ENCODE measurements at places on chromosomes 5 and 9. TPM values are rescaled to one million over a fixed set of nuclear protein-coding genes. Genes with fewer than 3 reads are reported as not detected.

The MYOT gene
- total RNA-seq = not detected

The CTSV gene
- 1.9 TPM for total RNA-seq

The FOXD4L3 gene
- not detected for total RNA-seq

The PCDHB9 gene
- total RNA-seq = 0.30 TPM

The PPP1R2B gene
- total RNA-seq = 0.23 TPM

The ESM1 gene
- total RNA-seq = 3.0 TPM

The SLC31A2 gene
- 18.4 TPM for total RNA-seq

The WDR31 gene
- 0.83 TPM for total RNA-seq

The DAB2IP gene
- total RNA-seq = 7.7 TPM

The ADAMTS16 gene
- total RNA-seq = 0.12 TPM

The COL23A1 gene
- total RNA-seq = 0.08 TPM

The SOX30 gene
- total RNA-seq = not detected

The LRRC70 gene
- 1.4 TPM for total RNA-seq

The CBY3 gene
- not detected for total RNA-seq

The HNRNPK gene
- total RNA-seq = 533 TPM

The PCDHGB3 gene
- 3.5 TPM for total RNA-seq

The PRSS3 gene
- total RNA-seq = 8.0 TPM

The MCTP1 gene
- 0.23 TPM for total RNA-seq

The KCNMB1 gene
- total RNA-seq = not detected

The FLT4 gene
- total RNA-seq = not detected

The ADGRV1 gene
- total RNA-seq = 0.59 TPM

The RABL6 gene
- 45.7 TPM for total RNA-seq

The ADAMTS6 gene
- total RNA-seq = 51.0 TPM

The ADAM19 gene
- total RNA-seq = 10.8 TPM

The PKD2L2 gene
- total RNA-seq = not detected

The GRXCR2 gene
- total RNA-seq = not detected

The GARIN3 gene
- total RNA-seq = not detected

The RANBP3L gene
- total RNA-seq = 0.08 TPM

The TLX3 gene
- total RNA-seq = not detected

The HMGXB3 gene
- total RNA-seq = 34.0 TPM

The LIX1 gene
- total RNA-seq = not detected

The NFIB gene
- total RNA-seq = 24.0 TPM

The FAM13B gene
- total RNA-seq = 33.7 TPM
